ENCODE measurements at places on chromosomes 6 and 20.

- peak; percentile 77 for DNase-seq
Observed at GRCh38 chr20:14234666-14235295, 102.6 kb downstream of the FLRT3 start.

- DNase-seq: no peak
Observed at GRCh38 chr20:1881240-1881835, 13.9 kb upstream of the SIRPA start.

GRCh38 chr6:139490482-139490881 lies 116.0 kb upstream of the CITED2 start:
- peak; percentile 11 for DNase-seq

GRCh38 chr20:6295867-6296256 lies 173.0 kb upstream of the FERMT1 start:
- no peak for DNase-seq

GRCh38 chr20:59095140-59095539 lies 52.6 kb upstream of the PRELID3B start:
- DNase-seq: no peak

- DNase-seq: peak; percentile 58
Observed at GRCh38 chr6:36633915-36634314, 39.8 kb downstream of the SRSF3 start.

DNA sequence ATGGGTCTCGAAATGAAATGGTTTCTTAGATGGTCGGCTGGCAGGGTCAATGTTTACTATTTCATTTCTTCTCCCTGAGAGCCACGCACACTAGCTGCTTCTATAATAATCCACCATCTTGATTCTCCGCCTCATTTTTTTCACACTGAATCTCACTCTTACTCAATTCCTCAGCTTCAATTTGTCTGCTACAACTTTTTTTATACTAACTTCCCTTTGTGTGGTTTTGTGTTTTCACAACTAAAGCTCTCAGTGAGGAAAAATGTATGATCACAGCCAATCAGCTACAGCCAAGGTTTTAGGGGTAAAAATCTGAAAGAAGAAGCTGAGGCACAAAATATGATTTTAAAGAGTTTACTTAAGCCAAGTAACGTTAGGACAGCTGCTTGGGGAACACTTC lies 1309.4 kb downstream of the EPHA7 start:
- DNase-seq: no peak

GRCh38 chr6:41654698-41655151 lies 16.5 kb downstream of the MDFI start:
- no peak for DNase-seq

GRCh38 chr6:161273274-161273751 lies 548 bp downstream of the AGPAT4 start:
- DNase-seq: peak; percentile 58

DNA sequence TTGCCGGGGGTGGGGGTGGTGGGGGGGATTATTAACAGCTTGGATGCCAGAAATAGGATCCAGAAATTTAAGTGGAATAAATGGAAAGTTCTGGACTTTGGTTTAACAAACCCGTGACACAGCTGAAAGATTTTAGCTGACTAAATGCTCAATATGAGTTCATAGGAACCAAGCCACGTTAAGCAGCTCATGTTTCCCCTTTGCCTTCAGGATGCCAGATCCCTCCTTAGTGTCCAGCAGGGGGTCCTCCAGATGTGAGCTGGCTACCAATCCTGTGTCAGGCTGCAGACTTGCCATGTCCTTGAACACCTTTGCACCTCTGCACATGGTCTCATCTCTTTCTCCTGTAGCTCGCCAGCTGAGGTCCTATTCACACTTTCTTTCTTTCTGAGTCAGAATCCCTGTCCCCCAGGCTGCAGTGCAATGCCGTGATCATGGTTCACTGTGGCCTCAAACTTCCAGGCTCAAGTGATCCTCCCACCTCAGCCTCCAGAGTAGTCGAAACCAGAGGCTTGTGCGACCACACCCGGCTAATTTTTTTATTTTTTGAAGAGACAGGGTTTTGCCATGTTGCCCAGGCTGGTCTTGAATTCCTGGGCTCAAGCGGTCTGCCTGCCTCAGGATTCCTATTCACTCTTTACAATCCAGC lies 133.3 kb upstream of the ARMC2 start:
- DNase-seq: no peak

- DNase-seq: no peak
Observed at GRCh38 chr6:88538130-88538706, 372.1 kb upstream of the CNR1 start.

- no peak for DNase-seq
Observed at GRCh38 chr6:149246691-149247384, 70.7 kb upstream of the TAB2 start.

DNA sequence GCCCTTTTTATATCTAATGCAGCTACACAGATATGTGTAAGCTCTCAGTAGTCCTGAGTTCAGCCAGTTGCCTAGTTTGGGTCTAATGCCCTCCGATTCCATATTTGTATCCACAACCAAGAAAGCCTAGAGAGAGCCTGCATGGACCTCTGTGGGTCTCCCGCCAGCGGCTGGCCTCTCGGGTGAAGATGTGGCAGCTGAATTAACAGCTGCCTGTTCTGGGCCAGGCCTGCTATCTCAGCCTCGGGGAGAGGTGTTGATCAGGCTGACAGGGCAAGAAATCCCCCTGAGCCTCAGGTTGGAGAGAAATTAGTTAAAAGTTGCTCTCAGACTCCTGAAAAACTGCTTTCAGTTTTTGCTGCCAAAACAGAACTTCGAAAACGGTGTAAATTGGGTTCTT lies 19.8 kb downstream of the PTK7 start:
- no peak for DNase-seq

DNA sequence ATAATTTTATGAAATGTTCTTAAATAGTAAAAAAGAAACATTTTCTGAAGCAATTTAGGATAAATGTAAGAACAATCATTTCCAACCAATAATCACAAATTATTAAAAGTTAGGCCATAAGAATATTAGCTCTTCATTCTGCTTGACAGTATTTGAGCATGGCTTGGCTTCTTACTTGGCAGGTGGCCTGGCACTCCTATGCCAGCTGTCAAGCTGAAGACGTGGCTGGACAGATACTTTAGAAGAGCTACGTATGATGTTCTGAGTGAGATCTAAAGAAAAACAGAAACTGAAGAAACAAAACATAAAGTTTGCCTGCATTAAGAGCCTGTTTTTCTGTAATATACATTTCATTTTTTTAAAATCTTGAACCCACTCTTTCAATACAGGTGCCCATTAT lies 438.9 kb downstream of the GRIK2 start:
- no peak for DNase-seq

DNA sequence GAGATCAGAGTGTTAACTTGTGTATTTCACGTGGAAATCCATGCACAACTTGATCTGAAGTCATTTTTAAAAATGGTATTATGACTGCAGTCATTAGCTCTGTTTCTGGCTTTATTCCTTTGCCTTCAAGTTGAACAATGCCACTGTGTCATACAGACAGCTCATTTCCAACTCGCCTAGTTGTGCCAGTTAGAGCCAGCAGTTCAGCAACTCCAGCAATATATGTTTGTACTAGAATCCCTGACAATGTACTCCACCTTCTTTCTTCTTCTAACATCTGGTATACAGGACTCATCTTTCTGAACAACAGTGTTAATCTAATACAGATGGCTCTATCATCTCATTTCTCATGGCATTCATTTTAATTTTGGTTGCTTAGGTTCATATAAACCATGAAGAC lies 418.3 kb upstream of the POU3F2 start:
- DNase-seq: no peak

- peak; percentile 9 for DNase-seq
Observed at GRCh38 chr6:41504466-41505121, 41.6 kb upstream of the FOXP4 start.

GRCh38 chr20:25580711-25581110 lies 4.6 kb downstream of the NINL start:
- DNase-seq: peak; percentile 15

GRCh38 chr6:118869894-118870589 lies 23.9 kb upstream of the ASF1A start:
- no peak for DNase-seq

- no peak for DNase-seq
Observed at GRCh38 chr20:1566701-1567100, 9.2 kb upstream of the SIRPD start.

DNA sequence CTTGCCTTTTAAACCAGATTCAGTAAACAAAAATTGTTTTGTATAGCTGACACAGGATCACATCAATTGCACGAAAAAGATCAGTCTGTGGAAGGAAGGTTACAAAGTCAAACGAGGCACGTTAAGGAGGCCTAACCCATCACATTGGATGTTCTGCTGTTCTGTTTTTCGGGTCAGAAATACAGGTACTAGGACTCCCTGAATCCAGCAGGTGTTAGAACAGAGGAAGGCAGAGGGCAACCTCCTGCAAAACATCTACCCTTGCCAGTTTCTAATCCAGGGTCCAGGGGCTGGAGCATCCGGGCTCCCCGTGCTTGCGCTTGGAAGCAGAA lies 64.6 kb downstream of the PLG start:
- no peak for DNase-seq

DNA sequence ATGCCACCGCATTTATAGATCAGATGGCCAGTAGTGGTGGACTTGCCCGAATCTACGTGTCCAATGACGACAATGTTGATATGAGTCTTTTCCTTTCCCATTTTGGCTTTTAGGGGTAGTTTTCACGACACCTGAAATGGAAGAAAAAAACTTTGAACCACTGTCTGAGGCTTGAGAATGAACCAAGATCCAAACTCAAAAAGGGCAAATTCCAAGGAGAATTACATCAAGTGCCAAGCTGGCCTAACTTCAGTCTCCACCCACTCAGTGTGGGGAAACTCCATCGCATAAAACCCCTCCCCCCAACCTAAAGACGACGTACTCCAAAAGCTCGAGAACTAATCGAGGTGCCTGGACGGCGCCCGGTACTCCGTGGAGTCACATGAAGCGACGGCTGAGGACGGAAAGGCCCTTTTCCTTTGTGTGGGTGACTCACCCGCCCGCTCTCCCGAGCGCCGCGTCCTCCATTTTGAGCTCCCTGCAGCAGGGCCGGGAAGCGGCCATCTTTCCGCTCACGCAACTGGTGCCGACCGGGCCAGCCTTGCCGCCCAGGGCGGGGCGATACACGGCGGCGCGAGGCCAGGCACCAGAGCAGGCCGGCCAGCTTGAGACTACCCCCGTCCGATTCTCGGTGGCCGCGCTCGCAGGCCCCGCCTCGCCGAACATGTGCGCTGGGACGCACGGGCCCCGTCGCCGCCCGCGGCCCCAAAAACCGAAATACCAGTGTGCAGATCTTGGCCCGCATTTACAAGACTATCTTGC lies 725 bp downstream of the EEF1A1 start:
- peak; percentile 78 for DNase-seq

DNA sequence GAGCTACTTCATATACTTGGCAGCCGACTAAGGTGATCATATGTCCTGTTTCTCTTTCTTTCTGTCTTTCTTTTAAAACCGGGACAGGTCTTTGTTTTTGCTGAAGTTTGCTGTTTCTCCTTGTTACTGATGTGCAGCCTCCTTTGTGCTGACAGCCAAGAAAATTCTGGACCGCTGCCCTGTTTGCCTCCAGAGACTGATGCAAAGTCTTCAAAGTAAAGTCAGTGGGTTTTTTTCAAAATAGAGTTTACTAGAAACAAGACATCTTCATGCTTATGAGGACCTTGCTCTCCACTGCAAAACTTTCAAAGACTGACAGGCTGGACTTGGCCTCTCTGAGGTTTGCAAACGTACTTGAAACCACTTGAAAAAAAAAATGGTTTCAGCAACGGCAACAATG lies 510.5 kb upstream of the MAP3K7 start:
- peak; percentile 27 for DNase-seq

DNA sequence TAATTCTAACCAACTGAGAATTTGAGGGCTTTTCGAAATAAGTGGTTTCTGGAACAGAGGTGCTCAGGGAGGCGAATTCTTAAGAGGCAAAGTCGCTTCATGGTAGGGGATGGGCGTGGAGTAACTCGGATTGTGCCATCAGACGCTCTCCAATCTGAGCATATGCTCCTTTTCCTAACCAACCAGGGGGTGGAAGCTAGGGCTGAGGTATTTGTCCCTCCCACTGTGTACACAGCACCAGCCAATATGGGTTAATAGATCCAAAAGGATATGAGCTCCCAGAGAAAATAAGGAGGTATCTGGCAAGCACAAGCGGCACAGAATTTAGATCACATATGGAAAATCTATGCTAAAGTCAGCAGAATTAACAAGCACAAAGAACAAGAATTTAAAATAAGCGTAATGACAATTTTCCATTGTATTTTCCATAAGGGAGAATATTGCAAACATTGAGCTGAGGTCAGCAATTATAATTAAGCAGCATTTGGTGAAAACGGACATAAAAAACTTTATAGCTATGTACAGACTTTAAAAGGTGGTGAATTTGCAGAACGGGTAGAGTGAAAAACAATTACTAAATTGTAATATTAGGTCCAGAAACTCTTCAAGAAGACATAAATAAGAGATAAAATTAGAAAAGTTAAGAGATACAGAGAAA lies 55.0 kb upstream of the PHACTR1 start:
- DNase-seq: no peak

DNA sequence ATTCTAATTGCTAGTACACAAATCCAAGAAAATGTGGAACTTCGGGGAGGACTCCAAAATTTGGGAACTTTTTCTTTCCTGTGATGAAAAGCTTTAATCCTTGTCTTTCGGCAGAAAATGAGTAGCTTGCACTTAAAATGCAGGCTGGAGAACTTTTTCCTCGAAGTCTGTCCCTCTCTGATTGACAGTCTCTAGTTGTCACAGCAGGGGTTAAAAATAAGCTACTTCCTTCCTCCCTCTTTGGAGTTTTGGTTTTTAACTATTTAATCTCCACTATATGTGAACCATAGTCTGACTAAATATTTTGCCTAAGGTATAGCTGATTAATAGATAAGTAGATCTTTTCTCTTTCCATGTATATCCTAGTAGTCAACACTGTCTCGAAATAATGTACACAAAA lies 66.8 kb upstream of the MBOAT1 start:
- DNase-seq: no peak

DNA sequence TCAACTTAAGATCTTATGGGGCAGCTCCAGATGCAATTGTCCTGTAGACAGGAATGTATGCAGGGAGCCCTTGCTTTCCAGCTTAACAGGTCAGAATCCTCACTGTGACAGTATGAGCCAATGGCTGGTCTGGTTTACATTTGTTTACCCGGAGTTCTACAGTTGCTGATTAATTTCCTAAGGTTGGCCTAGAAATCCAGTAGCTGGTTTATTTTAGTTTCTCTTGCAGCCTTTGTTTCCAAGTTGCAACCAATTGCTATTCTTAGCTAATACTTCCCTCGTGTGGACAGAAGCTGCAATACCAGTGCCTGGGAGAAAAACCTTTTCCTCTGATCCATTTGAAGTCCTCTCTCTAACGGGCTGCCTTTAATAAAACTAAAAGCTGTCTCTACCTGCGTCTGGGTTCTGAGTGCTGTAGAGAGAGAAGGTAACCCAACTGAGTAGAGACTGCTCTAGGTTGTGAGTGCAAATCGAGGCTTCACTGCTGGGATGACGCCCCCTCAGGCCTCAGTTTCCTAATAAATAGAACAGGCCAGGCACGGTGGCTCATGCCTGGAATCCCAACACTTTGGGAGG lies 45.9 kb downstream of the ZNF217 start:
- peak; percentile 78 for DNase-seq

GRCh38 chr6:61886608-61887259 lies 399.3 kb downstream of the KHDRBS2 start:
- DNase-seq: no peak
